ENCODE measurements at places on chromosomes 16 and 17. TPM values are rescaled to one million over a fixed set of nuclear protein-coding genes. Genes with fewer than 3 reads are reported as not detected.

PRCD gene
- total RNA-seq: 4.3 TPM

CDC42EP4 gene
- total RNA-seq: 31.3 TPM

VASN gene
- 57.0 TPM for total RNA-seq

TEX19 gene
- total RNA-seq: not detected

CCDC154 gene
- 0.50 TPM for total RNA-seq

TERF2IP gene
- 46.0 TPM for total RNA-seq

CBX1 gene
- total RNA-seq: 50.4 TPM

SLC35G6 gene
- total RNA-seq: not detected

CPHXL2 gene
- not detected for total RNA-seq

GPR139 gene
- total RNA-seq: not detected

GDPD3 gene
- total RNA-seq: 1.0 TPM

ZPBP2 gene
- not detected for total RNA-seq

IRX5 gene
- total RNA-seq: 0.17 TPM

CACNG5 gene
- total RNA-seq: not detected

CDK10 gene
- total RNA-seq: 41.9 TPM

PERCC1 gene
- total RNA-seq: not detected

CDH16 gene
- total RNA-seq: not detected

CCL4 gene
- total RNA-seq: not detected

CEMP1 gene
- not detected for total RNA-seq

RNU2-1 gene
- total RNA-seq: not detected

TXNL4B gene
- 8.0 TPM for total RNA-seq

IRX6 gene
- not detected for total RNA-seq

MARVELD3 gene
- not detected for total RNA-seq

SLC22A31 gene
- total RNA-seq: 0.17 TPM

RHBDL3 gene
- total RNA-seq: 0.17 TPM

SULT1A1 gene
- total RNA-seq: 3.6 TPM

FAM222B gene
- 2.8 TPM for total RNA-seq

HS3ST2 gene
- not detected for total RNA-seq

ABCA6 gene
- 23.1 TPM for total RNA-seq

CFAP97D1 gene
- under 0.01 TPM for total RNA-seq

MAPT gene
- 0.51 TPM for total RNA-seq

EMP2 gene
- 22.5 TPM for total RNA-seq

ACSM2B gene
- total RNA-seq: not detected

ADAM11 gene
- 0.66 TPM for total RNA-seq

SGCA gene
- total RNA-seq: 4.1 TPM

CLEC19A gene
- not detected for total RNA-seq

CCL5 gene
- not detected for total RNA-seq

ARL6IP1 gene
- total RNA-seq: 224 TPM

HP gene
- total RNA-seq: not detected

PRSS36 gene
- 0.17 TPM for total RNA-seq

CD7 gene
- total RNA-seq: under 0.01 TPM

HAS3 gene
- total RNA-seq: 0.26 TPM

WNT9B gene
- not detected for total RNA-seq

CA10 gene
- not detected for total RNA-seq

KRT24 gene
- not detected for total RNA-seq

CSH2 gene
- total RNA-seq: not detected

TSPAN10 gene
- total RNA-seq: 3.0 TPM

UMOD gene
- not detected for total RNA-seq

Measured in fibroblast of lung (primary cell).